Prostate gland (tissue), 2 donors: ENCODE measurements at places on chromosomes 6 and 20. TPM values are rescaled to one million over a fixed set of nuclear protein-coding genes. Genes with fewer than 3 reads are reported as not detected.

Gene DZANK1
- 2.0 TPM for total RNA-seq

GRCh38 chr6:106518748-106519147 is 110.5 kb downstream of the RTN4IP1 start:
- DNase-seq, result no peak

GRCh38 chr6:82955841-82956240 is 109.8 kb downstream of the UBE3D start:
- no peak for DNase-seq

Gene PERP
- total RNA-seq, result 149 TPM

Gene ASIP
- total RNA-seq, result not detected

DNA sequence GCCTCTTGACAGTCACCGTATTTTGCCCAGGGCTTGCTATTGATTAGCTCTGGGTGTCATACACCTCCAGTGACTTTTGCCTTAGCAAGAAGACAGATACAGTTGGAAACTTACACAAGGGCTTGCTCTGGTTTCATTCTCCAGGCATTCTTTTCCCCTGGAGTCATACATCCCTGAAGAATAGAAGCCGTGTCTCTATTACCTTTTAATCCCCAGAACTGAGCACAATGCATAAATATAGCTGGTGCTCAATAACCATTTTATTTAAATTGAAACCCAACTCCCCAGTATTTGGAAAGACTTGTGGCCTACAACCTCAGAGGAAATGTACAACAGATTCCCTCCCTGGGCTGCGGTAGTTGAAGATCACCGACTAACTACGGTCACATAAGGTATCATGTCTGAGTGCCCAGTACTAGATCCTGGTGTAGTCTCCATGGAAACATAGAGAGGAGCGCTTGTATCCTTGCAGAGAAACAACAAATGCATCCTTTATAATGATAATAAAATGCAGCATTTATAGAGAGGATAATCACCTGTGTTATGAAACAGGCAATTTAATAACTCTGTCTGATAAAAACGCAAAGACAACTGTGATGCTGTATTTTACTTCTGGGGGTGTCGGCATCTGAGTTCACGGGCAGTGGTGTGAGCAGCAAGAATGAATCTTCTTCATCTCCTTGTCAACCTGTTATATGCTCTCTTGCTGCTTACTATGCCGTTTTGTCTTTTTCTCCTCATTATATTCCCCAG is 401.2 kb upstream of the AGPAT4 start:
- DNase-seq, result no peak

- no peak for DNase-seq
These were observed 134.2 kb downstream of the PKHD1 start for GRCh38 chr6:51953246-51953645.

DNA sequence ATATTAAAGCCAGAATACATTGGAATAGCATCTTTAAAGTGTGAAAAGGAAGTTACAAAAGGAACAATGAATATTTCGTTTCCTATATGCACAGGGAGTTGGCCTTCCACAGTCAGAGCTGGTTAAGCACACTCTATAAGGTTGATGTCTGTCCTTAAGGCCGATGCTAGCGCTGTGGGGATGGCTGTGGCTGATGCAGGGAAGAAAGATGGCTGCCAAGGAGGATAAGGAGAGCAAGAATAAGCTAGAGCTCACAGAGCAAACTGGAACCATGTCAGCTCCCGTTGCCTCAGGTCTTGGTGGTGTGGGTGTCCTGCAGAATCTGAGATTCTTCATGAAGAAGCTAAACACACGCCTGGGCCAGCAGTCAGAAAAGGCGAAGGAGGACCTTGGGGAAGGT is 20.8 kb upstream of the STX11 start:
- no peak for DNase-seq

- DNase-seq, result no peak
These were observed 26.8 kb downstream of the ZBTB46 start for GRCh38 chr20:63804308-63804636.

- peak; percentile 52 for DNase-seq
These were observed 29.8 kb downstream of the RHAG start for GRCh38 chr6:49606721-49607390.

DNA sequence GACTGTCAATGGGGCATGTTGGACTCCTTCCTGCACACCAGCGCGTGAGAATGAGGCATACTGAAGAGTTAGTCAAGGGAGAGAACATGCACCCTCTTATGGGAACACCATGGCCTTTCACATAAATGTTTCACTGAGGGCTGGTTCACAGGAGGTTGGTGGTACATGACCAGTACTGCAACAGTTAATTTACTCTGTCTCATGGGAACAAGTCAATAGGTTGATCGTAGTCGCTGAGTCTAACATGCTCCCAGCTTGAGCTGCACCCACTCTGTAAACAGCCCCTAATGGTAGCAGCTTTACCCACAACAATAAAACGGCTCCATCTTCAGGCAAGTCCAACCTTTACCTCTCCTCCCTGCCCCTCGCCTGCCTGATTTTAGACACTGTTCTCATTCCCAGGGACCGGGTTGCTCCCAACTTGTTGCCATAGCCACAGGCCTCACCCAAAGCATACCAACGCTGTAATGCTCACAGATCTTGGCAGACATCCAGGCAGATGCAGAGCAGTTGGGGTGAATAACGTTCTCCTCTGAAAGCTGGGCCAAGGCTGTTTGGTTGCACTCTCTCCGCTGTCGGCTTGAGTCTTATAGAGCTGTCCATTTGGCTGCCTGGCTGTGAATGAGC is 111.3 kb downstream of the LY86 start:
- peak; percentile 75 for DNase-seq

DNA sequence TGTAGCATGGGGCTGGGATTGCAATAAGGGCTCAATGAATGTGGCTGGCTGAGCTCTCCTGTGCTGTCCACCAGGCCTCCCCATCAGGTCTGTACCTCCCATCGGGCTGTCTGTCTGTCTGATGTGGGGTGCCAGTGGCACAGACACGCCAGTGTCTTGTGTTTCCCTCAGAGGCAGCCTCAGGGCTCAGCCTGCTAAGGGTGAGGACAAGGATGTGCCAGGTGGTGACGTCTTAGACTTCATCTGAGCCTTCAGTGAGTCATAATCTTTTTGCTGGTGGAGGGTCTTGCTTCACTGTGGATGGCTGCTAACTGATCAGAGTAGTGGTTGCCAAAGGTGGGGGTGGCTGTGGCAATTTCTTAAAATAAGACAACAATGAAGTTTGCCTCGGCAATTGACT is 194.7 kb downstream of the NRN1 start:
- DNase-seq, result no peak

Gene CDH26
- 11.0 TPM for total RNA-seq

- DNase-seq, result no peak
These were observed 101.9 kb downstream of the REV3L start for GRCh38 chr6:111381123-111381522.

GRCh38 chr20:47717421-47717820 is 67.9 kb downstream of the SULF2 start:
- DNase-seq, result no peak

DNA sequence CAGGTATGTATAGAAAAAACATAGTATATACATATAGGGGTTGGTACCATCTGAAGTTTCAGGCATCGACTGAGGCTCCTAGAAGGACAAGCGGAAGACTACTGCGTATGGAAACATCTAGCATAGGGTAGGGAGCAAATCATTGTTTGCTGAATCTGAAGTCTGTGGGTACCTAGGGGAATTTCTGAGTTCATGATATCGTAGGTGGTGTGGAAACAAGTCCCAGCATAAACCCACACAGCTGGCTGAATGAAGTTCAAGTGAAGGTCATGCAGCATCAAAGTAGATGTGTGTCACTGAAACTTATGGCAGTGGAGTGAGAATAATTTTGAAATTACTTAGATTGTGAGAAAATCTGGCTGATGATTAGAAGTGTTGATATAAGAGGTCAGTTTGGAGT is 39.4 kb downstream of the MAP7 start:
- no peak for DNase-seq

DNA sequence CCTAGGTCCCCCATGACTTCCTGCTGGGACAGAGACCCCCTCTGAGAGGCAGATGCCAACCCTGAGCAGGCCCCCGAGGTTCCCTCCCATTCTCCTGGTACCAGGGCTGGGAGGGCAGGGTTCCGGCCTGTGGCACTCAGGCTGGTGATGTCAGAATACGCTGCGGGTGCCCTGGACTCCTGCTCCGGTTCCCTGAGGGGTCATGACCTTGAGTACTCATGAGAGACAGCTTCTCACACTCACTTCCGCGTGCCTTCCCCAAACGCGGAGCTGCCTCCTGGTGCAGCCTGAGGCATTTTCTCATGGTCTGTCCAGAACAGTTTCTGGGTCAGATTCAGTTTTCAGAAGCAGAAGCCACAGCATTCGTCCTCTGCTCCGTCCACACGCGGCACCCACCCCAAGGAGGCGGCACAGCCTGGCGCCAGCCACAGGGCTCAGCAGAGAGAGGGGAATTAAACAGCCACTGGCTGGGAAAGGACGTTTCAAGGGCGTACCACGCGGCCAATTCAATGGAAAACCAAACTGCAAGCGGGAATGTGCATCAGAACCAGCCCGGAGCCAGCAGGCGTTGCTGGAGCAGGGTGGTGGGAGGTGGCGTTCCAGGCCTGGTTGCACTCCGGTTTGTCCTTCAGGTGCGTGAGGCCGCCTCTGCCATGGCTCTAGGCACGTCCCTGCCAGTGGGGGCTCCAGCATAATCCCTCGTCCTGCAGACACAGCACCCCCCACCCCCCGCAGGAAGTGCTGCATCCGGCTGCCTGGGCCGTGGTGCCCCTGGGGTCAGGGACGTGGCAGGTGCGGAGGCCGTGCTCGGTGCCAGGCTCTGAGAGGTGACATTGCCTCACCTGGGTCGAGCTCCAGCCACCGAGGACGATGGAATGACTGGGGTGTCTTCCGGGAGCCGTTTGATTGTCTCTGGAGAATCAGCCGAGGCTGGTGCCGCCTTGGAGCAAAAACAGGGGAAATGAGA is 58.3 kb upstream of the BHLHE23 start:
- DNase-seq, result no peak
